ENCODE measurements at places on chromosomes 5 and 9.

DNA sequence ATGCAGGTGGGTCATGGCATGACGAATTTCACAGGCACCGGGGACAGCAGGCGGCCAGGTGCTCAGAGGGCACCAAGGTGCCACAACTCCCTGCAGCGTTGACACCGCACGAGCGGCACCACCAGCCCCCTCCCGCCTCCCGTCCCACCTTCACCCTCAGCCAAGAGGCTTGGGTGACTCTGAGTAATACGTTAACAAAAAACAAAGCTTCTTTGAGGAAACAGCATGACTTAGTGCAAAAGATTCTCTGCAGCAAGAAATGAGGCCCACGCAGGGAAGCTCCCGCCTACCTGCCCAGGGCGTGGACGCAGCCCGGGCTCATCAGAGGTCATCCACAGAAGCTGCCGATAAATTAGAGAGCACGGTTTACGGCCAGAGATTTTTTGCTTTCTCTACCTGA is 4.1 kb downstream of the TMEM250 start:
- no peak for DNase-seq

DNA sequence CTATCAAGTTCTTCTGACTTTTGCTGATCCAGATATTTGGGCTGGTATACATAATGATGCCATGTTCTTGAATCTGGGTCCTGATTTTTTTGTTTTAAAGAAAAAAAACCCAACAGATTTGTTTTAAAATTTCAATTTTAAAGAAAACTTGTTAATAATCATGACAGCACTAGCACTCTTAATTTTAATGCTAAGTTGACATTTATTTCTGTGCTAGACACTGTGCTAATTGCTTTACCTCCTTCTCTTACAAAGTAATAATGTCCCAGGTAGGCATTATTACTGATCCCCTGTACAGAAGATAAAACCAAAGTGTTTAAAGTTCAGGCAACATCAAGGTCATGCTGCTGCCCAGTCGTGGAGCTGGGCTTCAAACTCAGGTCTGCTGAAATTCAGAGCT is 101.9 kb downstream of the ZNF608 start:
- DNase-seq: no peak

DNA sequence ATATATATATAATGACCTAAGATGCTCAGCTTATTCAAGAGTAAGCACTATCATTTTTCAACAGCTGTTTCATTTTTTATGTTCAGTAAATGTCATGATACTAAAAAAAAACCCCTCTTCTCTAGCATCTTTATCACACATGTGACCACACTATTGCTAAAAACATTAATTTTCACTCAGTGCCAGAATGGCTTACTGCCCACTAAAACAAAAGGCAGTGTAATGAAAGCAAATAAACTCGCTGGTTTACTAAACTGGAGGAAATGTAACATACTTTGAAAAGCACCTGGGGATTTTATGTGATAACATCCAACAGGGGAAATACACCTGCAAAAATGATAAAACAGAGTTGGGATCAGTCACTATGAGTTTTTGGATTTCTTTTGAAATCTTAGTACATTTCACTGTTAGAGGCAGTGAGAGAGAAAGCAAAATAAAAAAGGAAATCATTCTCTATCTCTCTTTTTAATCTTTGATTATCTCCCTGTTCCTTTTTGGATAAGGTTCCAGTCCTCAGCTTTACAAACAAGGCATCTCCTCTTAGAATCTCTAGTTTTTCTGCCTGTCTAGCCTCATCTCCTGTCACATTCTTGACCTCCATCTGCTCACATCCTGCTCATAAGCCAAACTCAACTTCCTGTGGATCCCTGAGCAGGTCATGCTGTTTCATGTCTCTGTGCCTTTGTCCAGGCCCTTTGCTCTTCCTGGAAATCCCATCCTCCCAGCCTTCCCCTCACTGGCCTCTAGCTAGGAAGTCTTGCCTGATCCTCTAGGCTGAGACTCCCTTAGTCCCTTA is 338.0 kb downstream of the MAN2A1 start:
- no peak for DNase-seq

- no peak for DNase-seq
Measured at GRCh38 chr9:77304543-77304942, 127.2 kb downstream of the VPS13A start.

GRCh38 chr9:135574943-135575342 is 13.4 kb downstream of the PAEP start:
- DNase-seq: no peak

GRCh38 chr5:173452119-173452905 is 124.1 kb upstream of the STC2 start:
- no peak for DNase-seq

- no peak for DNase-seq
Measured at GRCh38 chr9:124297551-124297901, 39.8 kb downstream of the NEK6 start.

- no peak for DNase-seq
Measured at GRCh38 chr9:34927061-34927460, 31.0 kb upstream of the PHF24 start.

Data from stimulated activated CD4-positive, alpha-beta T cell treated with anti-CD3 and anti-CD28 coated beads, TNF-alpha, amount 100 ng/mL, for 1 hour (primary cell).